HFF-Myc (cell line): ENCODE measurements at places on chromosomes 6 and 20.

DNA sequence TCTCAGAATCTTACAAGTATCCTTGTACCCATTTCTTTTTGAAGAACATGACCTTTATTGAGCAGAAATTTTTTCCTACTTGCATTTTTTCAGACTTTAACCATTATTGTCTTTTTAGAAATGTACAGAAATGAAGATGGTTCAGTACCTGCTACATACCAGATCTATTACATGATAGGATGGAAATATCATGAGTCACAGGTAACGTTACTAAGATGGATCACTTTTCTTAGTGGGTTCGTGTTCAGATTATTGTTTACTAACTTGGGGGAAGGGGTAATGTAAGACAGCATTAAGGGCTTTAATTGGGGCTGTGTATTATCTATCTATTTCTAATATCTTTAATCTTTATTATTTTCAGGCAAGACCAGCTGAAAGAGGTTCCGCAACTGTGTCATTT lies 31.9 kb downstream of the NDUFAF5 start:
- DNase-seq = no peak

DNA sequence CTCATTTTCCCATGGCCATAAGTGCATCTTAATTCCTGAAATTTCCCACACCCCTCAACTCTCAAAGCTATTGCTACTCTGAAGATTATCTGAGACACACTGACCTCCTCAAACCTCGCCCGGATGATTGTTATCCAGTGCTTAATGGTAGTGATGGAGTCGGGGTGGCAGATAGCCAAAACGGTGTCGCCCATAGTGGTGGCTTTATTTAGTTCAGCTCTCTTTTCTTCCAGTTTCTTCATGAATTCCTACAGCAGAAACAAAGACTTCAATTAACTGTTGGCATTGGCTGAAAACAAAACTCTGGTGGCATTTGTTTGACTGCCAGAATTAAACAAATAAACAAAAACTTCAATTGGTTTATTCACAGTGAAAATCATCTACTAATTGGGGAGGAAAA lies 165.4 kb downstream of the DST start:
- no peak for DNase-seq

DNA sequence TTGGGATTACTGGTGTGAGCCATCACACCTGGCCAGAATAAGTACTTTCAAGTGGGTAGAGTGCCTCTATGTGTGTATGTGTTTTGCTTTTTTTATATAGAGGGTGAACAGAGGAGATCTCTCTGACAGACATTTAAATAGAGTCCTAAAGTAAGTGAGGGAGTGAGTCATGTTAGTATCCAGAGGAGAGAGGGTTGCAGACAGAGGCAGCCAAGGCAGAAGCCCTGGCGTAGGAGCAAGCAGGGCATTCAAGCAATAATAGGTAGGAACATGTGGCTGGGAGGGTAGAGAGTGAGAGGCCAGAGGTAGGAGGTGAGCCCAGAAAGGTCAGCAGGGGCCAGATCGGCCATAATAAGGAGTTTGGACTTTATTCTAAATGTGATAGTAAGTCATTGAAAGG lies 48.9 kb downstream of the PHF20 start:
- DNase-seq = no peak

DNA sequence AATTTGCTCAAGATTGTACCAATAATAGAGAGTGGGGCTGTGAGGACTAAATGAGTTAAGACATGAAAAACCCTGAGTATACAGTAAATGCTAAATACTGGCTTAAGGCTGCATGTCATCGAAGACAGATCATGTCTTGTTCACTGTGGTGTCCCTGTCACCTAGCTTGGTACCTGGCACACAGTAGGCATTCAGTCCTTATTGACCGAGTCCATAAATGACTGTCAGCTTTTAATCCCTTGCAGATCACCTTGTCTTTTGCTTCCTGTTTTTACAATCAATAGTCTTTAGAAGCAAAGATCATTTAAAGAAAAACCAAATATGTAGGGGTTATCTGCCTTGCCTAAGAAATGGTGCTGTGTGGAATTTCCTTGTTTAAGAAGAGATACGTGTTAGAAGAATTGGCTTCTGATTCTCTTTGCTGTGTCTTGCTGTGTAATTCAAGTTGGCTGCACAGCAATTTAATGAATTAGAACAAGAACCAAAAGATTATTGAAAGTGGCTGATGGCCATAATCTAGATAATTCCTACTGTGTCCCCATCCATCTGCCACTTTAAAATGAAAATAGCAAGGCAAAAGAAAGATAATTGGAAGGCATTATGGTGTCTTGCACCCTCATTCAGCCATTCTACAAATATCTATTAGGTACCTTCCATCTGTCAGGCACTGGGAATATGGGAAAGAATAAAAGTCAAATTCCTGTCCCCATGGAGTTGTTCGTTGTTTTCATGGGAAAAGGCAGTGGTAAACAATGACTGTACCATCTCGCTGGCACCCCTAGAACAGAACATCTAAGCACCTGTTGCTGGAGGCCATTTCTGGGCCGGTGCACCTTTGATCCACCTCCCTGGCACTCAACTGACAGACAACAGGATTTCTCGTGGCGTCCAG lies 12.4 kb upstream of the MAPK13 start:
- DNase-seq = no peak

DNA sequence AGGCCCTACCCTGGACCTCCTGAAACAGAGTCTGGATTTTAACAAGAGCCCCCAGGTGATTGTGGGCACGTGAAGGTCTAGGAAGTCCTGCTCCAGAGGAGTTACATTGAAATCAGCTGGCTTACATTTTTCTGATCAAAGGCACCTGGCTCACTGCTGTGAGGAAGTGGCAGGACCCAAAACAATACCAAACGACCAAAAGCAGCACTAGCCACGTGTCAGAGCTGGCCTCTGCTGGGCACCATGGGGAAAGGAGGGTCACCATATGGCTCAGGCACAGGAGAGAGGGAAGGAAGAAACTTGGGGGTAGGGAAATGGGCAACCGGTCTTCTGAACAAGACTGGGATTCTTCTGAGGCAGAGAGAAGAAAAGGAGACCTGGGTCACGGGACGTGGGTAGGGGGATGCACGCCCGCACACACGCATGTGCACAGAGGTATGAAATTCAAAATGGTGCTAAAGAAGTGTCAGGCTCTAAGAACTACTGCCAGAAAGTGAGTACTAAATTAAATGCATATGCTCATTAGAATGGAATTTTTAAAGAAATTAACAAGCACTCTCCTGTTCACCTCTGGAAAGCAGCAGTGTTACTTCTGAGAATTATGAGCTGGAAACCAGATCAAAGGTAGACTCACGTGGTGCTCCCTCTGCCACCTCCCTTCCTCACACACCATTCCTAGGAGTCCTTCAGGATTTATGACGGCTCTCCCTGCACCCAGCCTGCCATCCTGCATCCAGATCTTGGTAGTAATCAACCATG lies 113.6 kb downstream of the TRERF1 start:
- no peak for DNase-seq

- peak; percentile 6 for DNase-seq
These were observed 330.9 kb upstream of the CDH4 start for GRCh38 chr20:60921022-60921622.

GRCh38 chr20:63518946-63519667 lies 1.5 kb upstream of the PPDPF start:
- DNase-seq = no peak

DNA sequence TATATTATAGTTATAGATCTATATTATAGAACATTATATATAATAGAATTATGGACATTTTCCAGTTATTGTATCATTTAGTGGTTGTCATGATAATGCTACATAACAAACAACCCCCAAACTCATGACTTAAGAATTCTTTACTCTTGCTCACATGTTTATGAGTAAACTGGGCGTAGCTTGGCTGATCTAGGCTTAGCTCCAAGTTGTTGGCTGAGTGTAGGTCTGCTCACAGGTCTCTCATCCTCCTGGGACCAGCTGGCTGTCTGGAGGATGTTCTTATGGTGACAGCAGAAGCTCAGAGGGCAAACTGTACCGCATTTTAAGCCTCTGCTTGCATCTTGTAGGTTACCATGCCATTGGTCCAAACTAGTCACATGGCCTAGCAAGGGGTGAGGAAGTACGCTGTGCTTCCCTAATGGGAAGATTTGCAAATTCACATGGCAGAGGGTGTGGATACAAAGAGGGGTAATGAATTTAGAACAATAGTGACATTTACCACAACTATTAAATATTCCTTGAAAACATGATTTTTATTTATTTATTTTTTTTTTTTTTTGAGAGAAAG lies 34.2 kb downstream of the ARHGAP40 start:
- DNase-seq = no peak

- DNase-seq = no peak
These were observed 1.5 kb upstream of the TENT5A start for GRCh38 chr6:81753711-81754577.

DNA sequence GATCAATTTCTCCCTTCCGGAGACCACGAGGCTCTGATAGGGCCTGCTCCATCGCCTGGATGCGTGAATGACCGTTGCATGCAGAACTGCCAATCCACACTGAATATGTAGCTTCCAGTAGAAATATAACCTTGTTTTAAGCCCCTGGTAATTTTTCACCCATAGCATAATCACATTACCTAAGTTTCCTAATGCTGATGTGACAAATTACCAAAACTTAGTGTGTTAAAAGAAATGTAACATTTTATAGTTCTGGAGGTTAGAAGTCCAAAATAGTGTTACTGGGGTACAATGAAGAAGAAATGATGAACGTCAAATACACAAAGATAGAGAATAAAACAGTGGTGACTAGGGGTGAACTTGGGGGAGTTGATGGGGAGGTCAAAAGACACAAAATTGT lies 22.0 kb upstream of the SIRPD start:
- DNase-seq = no peak

- DNase-seq = no peak
These were observed 15.1 kb upstream of the HCK start for GRCh38 chr20:32036716-32037485.

- peak; percentile 21 for DNase-seq
These were observed 657 bp upstream of the LTV1 start for GRCh38 chr6:143842461-143842901.
